ENCODE measurements at places on chromosomes 12 and 14. TPM values are rescaled to one million over a fixed set of nuclear protein-coding genes. Genes with fewer than 3 reads are reported as not detected.

GRCh38 chr14:69468949-69469348 is 15.6 kb upstream of the PLEKHD1 start:
- no peak for DNase-seq

Gene MYG1
- 89.5 TPM for total RNA-seq

Gene REP15
- 1.3 TPM for total RNA-seq

GRCh38 chr12:121794534-121795033 is 1.1 kb upstream of the RHOF start:
- no peak for DNase-seq

- no peak for DNase-seq
These were observed 37.8 kb downstream of the PHETA1 start for GRCh38 chr12:111330800-111331752.

GRCh38 chr14:45972416-45972815 is 679.2 kb downstream of the RPL10L start:
- DNase-seq, result no peak

GRCh38 chr14:58794993-58795762 is 157.4 kb downstream of the DACT1 start:
- no peak for DNase-seq

GRCh38 chr12:88431246-88431645 is 149.0 kb downstream of the KITLG start:
- DNase-seq, result no peak

- DNase-seq, result no peak
These were observed 29.5 kb upstream of the EVL start for GRCh38 chr14:100035700-100036099.

DNA sequence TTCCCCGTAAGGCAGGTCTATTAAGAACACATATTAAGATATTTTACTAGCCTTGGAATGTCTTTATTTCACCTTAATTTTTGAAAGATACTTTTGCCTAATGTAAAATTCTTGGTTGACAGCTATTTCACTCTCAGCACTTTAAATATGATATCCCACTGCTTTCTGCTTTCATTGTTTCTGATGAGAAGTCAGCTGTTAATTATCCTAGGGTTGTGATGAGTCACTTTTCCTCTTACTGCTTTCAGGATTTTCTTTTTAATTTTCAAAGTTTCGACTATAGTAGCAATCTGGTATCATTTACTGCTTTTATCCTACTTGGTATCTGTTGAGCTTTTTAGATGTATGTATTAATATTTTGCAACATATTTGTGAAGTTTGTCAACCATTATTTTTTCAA is 578.9 kb upstream of the ATP2B1 start:
- no peak for DNase-seq

Gene ART4
- not detected for total RNA-seq

GRCh38 chr14:100782516-100783320 is 43.2 kb upstream of the MEG3 start:
- no peak for DNase-seq

GRCh38 chr12:9052610-9053009 is 63.1 kb downstream of the A2M start:
- DNase-seq, result no peak

Gene ACACB
- total RNA-seq, result 17.3 TPM

Gene C1S
- 3.4 TPM for total RNA-seq

DNA sequence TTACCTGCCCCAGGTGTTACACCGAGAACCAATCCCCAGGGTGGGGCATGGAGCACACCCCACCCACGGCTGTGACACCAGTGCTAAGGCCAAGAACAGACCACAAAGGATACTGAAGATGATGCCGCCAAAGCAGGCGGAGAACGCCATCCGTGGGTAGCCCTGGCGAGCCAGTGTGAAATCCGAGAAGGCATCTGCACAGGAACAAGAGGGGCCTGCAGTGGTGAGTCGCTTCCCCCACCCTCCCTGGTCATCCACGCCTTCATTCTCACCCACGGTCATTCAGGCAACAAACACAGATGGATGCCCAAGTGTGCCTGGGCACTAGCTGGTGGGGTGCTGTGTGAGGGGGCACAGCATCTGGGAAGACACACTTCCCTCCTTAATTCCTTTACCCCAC is 28.5 kb downstream of the SLC8B1 start:
- DNase-seq, result no peak

Gene POU6F1
- 13.3 TPM for total RNA-seq

DNA sequence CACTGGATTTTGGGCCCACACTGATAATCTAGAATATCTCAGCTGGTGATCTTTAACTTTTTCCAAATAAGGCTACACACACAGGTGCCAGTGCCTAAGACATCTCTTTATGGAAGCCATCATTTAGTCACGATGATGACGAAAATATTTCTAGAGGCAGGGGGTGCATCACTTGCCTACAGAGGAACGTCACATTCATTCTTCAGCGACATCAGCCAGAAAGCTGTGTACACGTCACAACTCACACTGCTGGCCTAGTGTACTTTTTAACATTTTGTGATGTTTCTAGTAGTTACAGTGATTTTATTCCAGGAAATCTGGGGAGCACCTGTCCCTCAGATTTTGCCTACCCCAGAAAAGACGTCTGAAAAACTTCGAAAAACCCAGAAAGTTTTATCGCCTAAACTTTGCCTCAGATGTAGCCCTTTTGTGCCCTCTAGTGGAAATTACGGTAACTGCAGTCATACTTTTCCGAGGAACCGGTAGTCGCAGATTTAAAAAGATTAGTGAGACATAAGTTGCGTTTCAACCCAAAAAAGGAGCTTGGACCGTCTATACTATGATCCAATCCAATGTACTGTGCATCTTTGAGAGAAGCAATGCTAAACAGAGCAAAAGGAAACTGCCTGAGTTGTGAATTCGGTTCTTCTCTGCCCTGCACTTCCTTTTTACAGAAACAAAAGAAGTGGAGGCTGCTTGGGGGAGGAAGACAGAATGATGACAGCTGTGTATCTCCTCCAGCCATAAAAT is 64.3 kb upstream of the STON2 start:
- DNase-seq, result peak; percentile 49

Data from H9 (cell line).